ENCODE measurements at places on chromosomes 7 and 10.

DNA sequence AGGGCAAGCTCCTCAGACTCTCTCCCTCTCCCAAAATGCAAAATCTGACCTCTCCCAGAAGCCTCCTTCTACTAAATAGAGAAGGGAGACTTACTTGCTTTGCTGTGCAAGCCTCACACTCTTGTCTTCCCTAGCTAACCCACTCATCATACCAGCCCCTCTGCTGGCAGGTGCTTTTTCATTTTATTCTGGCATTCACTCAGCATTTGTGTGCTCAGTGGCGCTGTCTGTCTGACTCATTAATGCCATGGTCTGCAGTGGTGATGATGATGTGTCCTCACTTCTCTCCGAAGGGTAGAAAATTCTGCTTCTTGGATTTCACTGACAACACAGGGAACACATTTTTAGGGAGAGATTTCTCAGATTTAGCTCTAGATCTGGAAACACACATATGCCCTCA, 22.0 kb upstream of the BTRC start:
- peak; percentile 54 for DNase-seq

DNA sequence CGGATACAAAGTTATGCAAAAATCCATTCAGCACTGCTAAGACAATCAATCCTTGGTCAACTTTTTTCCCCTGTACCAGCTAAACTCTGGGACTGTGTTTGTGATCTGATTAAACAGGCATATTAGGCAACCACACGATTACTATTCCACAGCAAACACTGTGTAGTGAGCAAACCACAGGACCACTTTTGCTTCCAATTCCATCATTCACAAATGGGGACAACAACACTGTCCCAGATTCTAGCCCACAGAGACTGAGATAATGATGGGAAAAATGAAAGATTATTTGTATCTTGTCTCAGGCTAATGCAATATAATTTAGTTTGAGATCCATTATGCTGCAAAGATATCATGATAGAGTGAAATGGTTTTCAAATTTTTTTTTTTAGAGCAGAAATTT, 163.7 kb upstream of the AOAH start:
- DNase-seq: no peak

GRCh38 chr7:24129597-24129996, 154.4 kb upstream of the NPY start:
- no peak for DNase-seq

DNA sequence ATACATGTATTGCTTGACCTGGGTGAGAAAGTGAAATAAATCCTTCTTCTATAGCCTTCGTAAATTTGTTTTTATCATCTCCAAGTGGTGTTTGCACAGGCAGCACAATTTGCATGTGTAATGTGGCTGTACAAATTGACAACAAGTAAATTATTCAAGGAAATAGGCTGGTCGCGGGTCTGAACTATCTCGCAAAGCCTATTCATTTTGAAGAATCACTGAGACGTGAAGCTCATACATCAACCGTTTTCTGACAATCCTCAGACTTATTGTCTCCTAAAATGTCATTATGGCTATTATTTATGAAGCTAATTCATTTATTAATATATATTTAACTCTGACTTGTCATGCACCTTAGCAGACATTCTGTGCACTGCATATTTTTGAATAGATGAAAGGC, 16.2 kb upstream of the FAM204A start:
- DNase-seq: no peak

- no peak for DNase-seq
These were observed 52.0 kb downstream of the KIF5B start for GRCh38 chr10:32004161-32004591.

- no peak for DNase-seq
These were observed 107.9 kb upstream of the FAM180A start for GRCh38 chr7:135856356-135857144.
